Left colon (tissue), 2 donors: ENCODE measurements at places on chromosomes 2 and 18. TPM values are rescaled to one million over a fixed set of nuclear protein-coding genes. Genes with fewer than 3 reads are reported as not detected.

DNA sequence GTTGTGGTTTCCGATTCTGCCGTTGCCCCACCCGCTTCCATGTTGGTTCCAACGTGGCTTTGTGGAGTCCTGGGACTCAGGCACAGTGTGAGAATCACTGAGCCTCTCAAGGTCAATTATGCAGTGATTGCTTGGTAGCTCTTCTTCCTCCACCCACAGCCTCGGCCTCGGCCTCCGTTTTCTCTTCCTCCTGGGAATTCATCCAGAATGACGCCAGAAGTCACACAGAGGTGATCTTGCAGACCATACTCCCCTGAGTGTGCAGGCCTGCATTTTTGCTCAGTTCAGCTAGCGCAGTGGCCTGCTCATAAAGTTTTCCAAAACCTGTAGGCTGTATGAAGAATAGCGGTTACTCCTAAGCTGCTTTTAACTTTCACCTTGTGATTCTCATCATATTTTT is 273.3 kb downstream of the GBX2 start:
- no peak for DNase-seq

DNA sequence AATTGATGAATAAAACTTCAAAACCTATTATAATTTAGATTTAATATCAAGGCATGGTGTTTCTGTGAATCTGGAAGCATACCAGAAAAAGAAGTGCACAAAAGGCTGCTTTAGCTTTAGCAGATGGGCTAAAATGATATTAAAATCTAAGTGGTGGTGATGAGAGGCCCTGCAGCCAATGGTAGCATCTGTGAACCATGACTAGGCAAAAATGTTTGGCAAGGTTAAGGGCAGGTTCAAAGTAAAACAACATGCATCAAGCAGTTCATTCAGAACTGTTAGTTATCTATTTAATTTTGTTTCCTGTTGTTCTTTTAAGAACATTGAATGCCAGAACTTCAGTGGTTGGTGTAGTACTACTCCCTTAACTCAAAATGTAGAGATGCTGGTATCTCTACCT is 1736.9 kb upstream of the CELF4 start:
- DNase-seq: no peak

DNA sequence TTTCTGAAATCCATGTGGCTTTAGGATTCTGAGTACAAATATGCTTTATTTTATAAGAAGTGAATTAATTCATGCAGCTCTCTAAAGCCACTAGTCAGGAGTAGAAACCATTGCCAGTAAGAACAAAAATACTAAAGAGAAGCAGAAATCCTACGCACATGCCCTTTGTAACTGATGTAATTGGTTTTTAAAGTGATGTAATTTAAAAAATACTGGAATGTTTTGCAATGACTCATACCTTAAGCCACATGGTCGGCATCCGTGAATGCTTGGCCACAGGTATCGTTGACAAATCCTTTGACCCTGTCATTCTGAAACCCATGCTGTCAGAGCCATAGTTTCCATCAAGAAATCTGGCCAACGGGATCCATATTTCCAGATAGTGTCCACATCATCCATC is 213.3 kb downstream of the ACKR3 start:
- DNase-seq: no peak

The HOXD9 gene
- total RNA-seq: 1.4 TPM
